IPS DF 19.7 (cell line): ENCODE measurements at places on chromosomes 2 and 18.

DNA sequence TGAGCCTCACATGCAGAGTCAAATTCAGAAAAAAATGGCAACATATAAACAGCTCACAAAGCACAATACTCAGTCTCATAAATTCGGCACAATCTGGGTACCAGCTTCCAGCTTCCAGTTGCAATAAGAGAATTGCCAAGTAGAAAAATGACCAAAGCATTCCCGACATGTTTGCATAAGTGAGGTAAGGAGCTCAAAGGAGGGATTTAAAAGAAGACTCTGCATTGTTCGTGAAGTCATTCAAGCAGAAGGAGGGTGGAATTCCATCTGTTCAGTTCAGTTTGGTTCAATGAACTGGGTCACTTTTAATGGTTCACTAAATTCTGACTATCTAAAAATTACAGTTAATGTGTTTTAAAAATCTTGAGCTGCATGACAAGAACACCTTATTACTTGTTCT is 106.7 kb upstream of the KLHL14 start:
- no peak for DNase-seq

DNA sequence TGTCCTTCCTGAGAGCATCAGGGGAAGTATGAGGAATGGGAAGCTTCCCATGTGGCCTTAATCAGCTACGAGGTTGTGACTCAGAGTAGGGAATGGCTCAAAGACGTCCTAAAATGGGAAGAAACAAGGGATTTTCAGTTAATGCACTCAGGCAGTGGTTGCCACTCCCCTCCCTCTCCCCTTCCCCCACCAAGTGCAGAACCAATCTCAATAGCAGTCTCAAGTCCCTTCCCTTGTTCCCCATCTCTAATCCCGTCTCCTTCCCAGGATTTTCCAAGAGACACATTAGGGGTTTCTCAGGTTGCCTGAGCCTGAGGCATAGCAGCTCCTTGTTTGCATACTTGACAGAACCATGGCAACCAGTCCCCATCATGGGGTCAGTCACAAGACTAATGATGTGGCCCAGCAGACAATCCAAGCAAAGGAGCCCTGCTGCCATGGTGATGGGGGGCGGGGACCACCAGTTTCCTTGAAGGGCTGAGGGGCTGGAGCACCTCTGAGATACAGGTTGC is 18.2 kb upstream of the RESP18 start:
- DNase-seq: no peak

- no peak for DNase-seq
These were observed 134.5 kb downstream of the RHBDD1 start for GRCh38 chr2:226970362-226970761.

DNA sequence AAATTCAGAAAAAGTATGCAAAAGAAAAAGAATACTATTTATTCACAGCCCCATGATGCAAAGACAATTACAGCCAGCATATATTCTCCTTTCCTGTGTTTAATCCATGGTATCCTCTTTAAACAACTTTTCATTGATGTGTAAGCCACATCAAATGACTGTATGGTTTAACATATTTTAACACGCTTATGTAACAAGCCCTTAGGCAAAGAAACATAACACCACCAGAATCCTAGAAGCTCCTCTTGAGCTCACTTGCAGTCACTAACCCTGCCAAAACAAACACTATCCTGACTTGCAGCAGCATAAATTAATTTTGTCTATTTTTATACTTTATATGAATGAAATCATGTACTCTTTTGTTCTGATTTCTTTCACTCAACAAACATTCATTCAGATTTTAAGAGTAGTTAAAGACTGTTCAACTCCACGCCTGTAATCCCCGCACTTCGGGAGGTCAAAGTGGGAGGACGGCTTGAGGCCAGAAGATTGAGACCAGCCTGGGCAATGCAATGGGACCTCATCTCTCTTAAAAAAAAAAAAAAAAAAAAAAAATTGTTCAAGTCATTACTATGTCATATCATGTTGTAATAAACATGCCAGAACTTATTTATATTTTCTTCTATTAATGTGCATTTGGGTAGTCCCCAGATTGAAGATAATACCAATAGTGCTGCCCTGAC is 226.3 kb downstream of the NBAS start:
- no peak for DNase-seq

GRCh38 chr2:174053355-174054151 is 88.4 kb upstream of the SP3 start:
- DNase-seq: peak; percentile 63

- no peak for DNase-seq
These were observed 714.1 kb downstream of the KCNJ3 start for GRCh38 chr2:155412598-155412997.
